ENCODE measurements at places on chromosomes 1 and 21.

DNA sequence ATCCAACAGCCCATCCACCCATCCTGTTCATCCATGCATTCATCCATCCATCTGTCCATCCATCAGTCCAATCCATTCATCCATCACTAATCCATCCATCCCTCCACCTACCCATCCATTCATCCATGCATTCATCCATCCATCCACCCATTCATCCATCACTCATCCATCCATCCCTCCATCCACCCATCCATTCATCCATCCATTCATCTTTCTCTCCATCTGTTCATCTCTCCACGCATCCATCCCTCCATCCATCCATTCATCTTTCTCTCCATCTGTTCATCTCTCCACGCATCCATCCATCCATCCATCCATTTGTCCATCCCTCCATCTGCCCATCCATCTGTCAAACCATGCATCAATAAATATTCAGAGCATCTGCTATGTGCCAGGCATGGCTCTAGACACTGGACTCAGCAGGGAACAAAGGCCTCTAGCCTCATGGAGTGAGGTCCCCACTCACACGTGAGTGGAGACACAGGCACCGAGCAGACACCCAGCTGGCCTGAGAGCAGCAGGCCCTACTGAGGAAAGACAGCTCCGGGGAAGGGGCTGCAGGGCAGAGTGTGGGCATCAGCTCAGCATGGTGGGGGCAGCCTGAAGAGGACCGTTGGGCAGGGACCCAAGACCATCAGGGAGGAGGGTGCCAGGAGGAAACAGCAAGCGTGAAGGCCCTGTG is 9.6 kb downstream of the KRTAP10-1 start:
- no peak for DNase-seq

- no peak for DNase-seq
These were observed 59.8 kb upstream of the BACH1 start for GRCh38 chr21:29238967-29239290.

DNA sequence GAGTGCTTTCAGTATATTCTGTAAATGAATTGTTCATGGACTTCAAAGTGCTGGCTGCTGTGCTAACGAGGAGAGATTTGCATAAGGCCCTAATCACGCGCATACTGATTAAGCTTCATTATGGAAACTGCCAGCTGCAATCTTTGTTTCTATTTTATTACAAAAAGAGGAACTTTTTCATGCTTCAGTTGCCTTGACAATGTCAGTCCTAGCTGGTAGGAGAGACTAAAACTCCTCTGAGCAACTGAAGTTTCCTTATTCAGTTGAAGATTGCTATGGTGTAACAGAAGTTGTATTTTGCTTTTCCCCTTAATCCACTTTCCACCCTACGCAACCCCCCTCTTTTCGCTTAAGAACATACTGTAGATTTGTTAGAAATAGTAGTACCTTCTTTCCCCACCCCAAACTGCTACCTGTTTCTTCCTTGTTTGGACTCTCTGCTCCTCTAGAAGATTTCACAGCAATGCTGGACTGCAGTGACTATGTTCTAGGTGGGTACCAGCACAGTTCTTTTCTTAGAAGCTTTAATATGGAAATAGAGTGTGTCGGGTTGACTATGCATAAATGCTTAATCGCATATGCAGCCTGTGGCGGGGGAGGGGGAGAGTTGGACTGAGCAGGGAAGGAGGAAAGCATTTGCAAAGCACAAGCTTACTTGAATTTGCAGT is 108.3 kb downstream of the POU2F1 start:
- DNase-seq: no peak

- DNase-seq: no peak
These were observed 246.2 kb upstream of the ADGRL2 start for GRCh38 chr1:81554534-81554933.

- DNase-seq: no peak
These were observed 10.4 kb upstream of the SPATC1L start for GRCh38 chr21:46194374-46195334.

DNA sequence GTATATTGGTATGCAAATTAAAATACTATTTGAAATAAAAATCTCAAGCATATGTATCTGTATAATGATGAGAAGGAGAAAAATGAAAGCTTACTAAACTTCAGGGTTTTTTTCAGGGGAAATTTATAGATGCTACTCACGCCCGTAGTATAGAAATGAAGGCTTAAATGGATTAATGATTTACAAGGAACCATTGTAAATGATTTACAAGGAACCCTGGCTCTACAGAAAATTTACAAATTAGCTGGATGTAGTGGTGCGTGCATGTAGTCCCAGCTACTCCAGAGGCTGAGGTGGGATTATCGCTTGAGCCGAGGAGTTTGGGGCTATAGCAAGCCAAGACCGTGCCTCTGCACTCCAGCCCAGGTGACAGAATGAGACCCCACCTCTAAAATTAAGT is 150.5 kb downstream of the PCBP3 start:
- DNase-seq: no peak
